ENCODE measurements at places on chromosomes 5 and 9. TPM values are rescaled to one million over a fixed set of nuclear protein-coding genes. Genes with fewer than 3 reads are reported as not detected.

The CCDC69 gene
- total RNA-seq: 1.7 TPM

The SLC6A18 gene
- total RNA-seq: not detected

The RABGAP1 gene
- 15.5 TPM for total RNA-seq

The PNPLA7 gene
- 0.76 TPM for total RNA-seq

The GMCL2 gene
- total RNA-seq: not detected

The FAM221B gene
- total RNA-seq: not detected

The CTNNA1 gene
- 197 TPM for total RNA-seq

The FOXD4L6 gene
- not detected for total RNA-seq

The PTGES gene
- total RNA-seq: 139 TPM

The VLDLR gene
- total RNA-seq: 21.6 TPM

The GGTA1 gene
- total RNA-seq: not detected

The ANXA6 gene
- 36.3 TPM for total RNA-seq

The CSF2 gene
- 1.7 TPM for total RNA-seq

The DNAH5 gene
- 1.3 TPM for total RNA-seq

The PAEP gene
- 0.14 TPM for total RNA-seq

The PCA3 gene
- total RNA-seq: not detected

The FBN2 gene
- total RNA-seq: 16.8 TPM

The SPAG8 gene
- 0.58 TPM for total RNA-seq
